Putamen (tissue), 1 donor: ENCODE measurements at places on chromosomes 5 and 9.

GRCh38 chr5:123448017-123448617 lies 24.9 kb upstream of the CEP120 start:
- DNase-seq: no peak

DNA sequence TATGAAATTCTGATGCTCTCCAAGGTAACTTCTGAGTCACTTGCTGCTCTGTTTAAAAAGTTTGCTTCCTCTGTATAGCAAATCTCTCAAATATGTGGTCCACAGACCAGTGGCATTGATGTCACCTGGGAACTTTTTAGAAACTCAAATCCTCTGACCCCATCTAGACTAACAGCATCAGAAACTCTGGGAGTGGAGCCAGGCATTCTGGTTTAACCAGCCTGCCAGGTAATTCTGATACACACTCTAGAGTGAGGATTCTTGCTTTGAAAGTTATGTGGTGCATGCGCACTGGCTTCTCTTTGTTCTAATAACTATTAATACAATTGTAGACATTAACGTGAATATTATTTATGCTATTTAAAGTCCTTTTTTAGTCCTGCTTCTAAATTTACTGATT lies 298.1 kb downstream of the SLF1 start:
- DNase-seq: no peak

DNA sequence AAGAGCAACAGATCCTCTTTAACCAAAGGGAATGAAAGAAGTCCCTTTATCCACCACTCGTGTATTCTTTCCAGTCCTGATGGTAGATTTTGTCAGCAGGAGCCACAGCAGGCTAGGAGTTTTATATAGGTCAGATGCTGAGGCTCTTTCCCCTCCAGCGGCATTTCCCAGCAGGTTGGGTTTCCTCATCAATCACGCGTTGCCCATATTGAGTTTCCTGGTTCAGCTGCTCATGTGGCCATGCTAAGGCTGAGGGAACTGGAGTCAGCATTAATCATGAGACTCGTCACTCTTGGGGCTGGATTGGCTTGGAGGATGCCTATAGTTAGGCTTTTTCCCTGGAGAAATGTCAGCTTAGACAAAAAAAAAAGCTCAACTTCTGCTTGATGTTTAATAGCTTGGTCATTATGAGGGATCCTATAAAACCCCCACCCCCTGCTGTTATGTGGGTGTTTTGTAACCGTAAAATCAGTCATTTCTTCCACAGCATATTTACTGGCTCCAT lies 193.4 kb upstream of the GAS1 start:
- DNase-seq: no peak

DNA sequence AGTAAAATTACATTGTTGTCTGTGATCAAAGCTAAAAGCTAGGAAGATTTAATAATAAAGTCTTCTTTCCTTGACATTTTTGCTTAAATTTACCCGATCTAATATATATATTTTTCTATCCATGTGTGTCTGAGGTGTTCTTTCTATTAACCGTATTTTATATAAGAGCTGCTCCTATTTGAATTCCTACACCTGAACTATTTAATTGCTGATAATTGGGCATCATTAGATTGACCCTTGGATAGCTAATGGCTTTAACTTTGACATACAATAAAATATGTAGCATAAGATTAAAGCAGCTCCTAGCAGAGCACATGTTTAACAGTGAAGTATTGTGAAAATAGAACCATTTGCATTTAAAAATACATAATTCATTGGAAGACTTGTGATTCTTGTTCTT lies 792.7 kb downstream of the MAT2B start:
- no peak for DNase-seq

GRCh38 chr5:145854651-145855258 lies 18.1 kb downstream of the GRXCR2 start:
- no peak for DNase-seq

GRCh38 chr5:127425037-127425436 lies 92.4 kb upstream of the PRRC1 start:
- no peak for DNase-seq

GRCh38 chr5:96476654-96477053 lies 43.6 kb upstream of the PCSK1 start:
- DNase-seq: no peak

DNA sequence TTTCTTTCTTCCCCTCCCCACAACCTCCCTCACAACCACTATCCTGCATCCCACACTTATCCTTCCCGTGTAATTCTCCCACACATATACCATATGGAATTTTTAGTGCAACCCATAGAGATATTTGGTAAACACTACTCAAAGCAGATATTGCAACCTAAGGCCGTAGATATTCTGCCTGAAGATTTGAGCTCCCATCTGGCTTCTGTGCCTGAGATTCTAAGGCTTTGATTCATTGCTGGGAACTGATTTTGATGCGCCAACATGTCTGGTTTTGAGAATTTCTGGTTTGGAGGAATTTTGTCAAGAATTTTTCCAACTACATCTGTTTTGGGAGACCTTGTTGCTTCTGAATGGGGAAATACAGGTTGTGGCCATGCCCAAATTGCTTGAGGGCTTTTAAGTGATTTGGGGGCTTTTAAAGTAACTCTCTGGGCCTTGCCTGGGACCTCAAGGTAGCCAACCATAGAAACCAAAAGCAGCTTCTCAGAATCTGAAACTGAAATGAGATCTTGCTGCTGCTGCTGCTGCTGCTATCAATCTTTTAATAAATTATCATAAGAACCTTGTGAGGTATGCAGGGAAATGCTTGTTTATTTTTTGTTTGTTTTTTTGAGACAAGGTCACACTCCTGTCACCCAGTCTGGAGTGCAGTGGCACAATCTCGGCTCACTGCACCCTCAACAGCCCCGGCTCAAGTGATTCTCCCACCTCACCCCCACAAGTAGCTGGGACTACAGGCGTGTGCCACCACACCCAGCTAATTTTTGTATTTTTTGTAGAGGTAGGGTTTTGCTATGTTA lies 36.2 kb downstream of the PLAC8L1 start:
- DNase-seq: no peak
